H9 (cell line): ENCODE measurements at places on chromosomes 4 and X.

GRCh38 chr4:27245216-27245615 is 384.6 kb downstream of the STIM2 start:
- DNase-seq = no peak

GRCh38 chr4:138405934-138406567 is 163.9 kb upstream of the SLC7A11 start:
- DNase-seq = no peak

GRCh38 chrX:134026565-134027311 is 41.3 kb upstream of the GPC3 start:
- peak; percentile 61 for DNase-seq

GRCh38 chr4:6365545-6366086 is 96.0 kb downstream of the WFS1 start:
- DNase-seq = no peak

DNA sequence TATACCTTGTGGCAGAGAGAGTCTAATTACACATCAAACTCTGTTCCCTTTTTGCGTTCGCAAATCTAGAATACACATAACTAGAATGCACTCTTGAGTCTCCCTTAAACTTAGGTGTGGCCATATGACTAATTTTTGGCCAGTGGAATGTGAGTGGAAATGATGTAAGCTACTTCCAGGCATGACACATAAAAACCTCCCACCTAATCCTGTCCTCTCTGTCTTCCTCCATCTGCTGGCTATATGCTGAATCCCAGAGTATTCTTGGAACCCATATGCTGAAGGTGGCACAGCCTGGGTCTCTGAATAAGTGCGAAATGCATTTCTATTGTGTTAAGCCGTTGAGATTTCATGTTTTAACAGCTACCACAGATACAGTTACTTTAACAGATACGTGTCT is 269.9 kb upstream of the NRK start:
- DNase-seq = no peak

- no peak for DNase-seq
Measured at GRCh38 chrX:134144231-134144630, 92.8 kb upstream of the CCDC160 start.

DNA sequence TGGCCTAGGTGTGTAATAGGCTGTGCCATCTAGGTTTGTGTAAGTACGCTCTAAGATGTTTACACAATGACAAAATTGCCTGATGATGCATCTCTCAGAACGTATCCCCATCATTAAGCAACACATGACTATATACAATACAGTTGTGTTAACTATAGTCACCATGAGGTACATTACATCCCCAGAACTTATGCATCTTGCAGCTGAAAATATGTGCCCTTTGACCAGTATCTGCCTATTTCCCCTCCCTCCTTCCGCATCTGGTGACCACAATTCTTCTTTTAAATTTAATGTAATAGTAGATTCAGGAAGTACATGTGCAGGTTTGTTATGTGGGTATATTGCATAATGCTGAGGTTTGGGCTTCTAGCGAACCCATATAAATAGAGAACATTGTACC is 239.8 kb upstream of the IL1RAPL1 start:
- DNase-seq = no peak

DNA sequence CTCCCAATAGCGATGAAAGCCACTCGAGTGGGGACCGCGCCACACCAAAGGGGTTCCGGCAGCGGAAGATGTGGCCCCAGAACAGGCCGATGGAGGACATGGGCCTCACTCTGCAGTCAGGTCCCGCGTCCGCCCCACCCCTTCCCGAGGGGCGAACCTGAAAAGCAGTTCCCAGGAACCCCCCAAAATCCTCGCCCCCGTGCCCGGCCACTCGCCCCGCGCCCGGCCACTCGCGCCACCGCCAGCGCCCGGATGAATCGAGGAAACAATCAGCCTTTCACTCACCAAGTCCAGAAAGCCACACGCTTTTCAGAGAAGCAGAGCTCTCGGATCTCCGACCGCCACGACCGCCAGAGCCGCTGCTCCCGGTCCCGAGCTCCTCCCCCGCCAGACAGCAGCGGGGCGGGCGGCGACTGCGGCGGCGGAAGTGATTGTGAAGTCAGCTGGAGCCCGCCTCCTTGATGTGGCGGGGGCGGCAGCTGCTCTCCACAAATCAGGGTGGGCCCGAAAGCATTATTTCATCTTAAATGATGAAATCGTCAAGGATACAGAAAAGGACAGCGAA is at the start of gene PJA1:
Gene PJA1 (minus strand): TSS at position 367 of the 565 bp plus-strand sequence. CDS start 2,380 bp downstream, outside the sequence.
- DNase-seq = peak; percentile 62

DNA sequence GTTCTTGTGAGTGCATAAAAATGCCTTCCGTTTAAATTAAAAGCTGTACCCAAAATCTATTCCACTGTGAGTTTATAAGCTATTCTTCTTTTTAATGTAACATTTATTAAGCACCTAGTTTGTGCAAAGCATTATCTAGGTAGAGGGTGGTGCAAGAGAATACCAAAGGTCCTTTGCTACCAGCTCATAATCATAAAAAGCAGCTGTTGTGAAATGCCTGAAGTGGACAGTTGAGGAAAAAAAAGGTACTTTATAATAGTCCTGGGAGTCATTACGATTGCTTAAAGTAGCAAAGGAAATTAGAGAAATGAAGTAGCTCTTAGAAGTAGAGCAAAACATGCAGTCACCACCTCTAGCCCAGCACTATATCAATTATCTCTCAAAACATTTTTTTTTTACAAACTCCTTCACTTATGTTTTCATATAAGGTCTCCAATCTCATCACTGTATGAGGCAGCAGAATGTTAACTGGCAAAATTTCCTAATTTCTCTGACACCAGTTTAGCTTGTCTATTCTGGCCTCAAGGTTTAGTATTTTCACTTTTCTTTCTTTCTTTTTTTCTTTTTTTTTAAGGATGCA is 2.1 kb downstream of the MBNL3 start:
- DNase-seq = no peak

GRCh38 chr4:183798301-183799253 is 106.5 kb upstream of the STOX2 start:
- peak; percentile 35 for DNase-seq

GRCh38 chrX:1468250-1468772 is 15.6 kb upstream of the ASMTL start:
- DNase-seq = peak; percentile 25

DNA sequence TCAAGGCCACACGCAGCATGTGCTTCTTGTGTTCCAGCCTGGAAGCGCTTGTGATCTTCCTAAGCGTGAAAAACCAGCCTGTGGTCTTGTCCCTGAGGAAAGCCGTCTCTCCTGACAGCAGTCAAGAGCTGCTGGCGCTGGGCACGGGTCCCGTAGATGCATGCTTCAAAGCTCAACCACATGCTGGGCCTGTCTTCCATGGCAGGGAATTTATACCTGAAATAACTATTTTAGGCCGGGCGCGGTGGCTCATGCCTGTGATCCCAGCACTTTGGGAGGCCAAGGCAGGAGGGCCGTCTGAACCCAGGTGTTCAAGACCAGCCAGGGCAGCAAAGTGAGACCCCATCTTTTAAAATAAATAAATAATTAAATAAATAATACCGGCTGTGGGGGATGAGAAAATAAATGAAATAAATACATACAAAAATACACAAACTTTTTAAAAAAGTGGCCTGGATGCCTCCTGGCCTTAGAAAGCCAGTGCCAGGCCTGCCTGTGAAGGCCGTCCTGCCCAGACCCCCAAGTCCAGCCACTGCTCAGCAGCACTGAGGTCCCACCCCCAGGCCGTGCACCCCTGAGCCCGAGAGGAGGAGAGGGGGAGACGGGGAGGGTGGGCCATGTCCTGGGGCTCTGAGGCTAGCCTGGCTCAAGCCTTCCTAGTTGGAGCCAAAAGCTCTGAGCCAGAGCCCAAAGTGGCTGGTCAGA is 10.4 kb downstream of the LRPAP1 start:
- DNase-seq = no peak

GRCh38 chrX:118864063-118864635 is 40.5 kb downstream of the ZCCHC12 start:
- no peak for DNase-seq

DNA sequence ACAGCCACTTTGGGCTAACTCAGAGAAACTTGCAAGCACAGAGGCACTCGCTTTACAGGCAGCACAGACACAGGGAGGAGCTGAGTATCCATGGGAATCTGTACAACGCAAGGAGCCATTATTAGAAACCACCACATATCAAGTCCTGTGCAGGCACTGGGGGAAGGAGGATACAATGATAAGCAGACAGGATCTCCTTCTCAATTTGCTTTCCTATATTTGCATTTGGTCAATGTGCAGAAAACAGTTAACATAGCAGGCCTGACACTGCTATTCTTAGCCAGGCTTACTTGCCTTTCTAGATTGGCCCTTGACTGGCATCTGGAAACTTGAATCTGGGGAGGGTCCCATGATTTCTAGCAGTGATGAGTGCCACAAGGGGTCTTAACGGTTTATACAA is 65.8 kb downstream of the TEC start:
- no peak for DNase-seq

DNA sequence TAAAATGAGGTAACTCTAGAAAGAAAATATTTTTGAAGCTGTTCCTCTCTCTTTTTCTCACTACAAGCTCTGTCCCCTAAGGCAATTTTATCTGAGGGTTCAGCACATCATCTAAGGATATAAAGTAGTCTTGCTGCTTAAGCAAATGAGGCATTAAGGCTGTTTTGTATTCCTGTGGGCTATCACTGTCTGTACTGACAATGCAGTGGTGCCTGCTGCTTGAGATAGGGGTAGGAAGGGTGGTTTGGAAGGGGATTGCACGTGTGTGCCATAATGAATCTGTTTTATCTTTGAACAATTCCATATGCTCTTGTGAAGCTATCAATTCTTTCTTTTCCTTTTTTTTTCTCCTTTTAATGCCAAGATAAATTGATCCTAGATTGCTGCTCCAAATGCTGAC is 128.0 kb upstream of the ATOH1 start:
- DNase-seq = no peak

DNA sequence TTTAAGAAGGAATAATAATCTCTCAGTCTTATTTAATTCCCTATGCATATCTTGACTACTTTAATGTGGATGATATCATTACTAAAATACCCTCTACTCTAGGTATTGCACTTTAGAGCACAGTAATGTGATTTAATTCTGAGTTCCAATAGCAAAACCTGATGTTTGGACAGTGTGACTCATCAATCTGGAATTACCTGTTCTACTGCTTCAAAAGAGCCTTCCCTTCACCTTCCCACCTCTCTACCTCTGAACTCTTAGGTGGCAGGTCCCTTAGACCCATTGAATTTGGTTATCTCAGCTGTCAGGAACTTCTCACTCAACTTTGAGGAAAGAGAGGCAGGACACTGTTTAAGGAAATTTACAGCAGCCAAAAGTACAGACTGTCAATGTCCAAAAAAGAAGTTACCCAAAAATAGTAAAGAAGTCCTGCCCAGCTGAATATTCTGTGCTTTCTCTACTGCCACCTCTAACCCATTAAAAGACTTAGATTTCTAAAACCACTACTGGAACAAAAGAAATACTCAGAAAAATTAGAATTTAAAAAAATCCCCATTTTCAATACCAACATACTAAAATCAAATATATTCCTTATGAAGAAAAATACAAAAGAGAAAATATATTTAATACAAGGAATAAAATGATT is 123.1 kb upstream of the GPM6A start:
- DNase-seq = no peak

DNA sequence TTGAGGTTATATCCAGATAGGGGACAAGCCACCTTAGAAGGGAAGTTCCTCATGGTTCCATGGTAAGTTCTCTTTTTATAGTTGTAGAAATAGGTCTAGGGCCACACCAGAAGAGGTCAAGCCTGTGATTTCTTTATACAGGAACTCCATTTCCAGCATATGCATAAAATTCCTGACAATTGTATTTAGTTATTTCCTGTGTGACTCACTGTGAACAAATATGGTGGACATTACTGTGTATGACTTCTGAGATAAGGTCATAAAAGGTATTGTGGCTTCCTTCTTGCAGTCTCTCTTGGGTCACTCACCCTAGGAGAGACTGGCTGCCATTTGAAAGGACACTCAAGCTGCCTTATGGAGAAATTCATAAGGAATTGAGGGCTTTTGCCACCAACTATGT is 2.2 kb upstream of the C4orf36 start:
- no peak for DNase-seq

GRCh38 chrX:20973038-20973437 is 401.2 kb upstream of the CNKSR2 start:
- no peak for DNase-seq

- no peak for DNase-seq
Measured at GRCh38 chr4:86934147-86934770, 552 bp upstream of the AFF1 start.

DNA sequence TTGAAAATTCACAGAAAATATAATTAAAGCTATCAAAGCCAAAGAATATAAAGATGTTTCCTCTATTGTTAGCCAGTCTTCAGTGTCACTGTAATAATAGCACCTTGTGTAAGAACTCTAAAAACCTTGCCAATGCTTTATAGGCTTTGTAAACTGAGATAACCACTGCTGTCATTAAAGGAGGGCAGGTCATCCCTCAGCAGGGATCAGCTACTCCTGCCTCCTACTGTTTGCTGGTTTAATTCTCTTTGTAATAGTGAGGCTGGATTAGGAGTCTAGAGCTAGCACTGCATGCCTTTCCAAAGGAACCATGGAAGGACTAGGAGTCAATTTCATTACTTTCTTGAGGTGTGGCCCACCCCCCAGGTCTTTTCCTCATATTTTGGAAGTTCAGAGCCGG is 46.2 kb downstream of the FHIP1A start:
- no peak for DNase-seq

DNA sequence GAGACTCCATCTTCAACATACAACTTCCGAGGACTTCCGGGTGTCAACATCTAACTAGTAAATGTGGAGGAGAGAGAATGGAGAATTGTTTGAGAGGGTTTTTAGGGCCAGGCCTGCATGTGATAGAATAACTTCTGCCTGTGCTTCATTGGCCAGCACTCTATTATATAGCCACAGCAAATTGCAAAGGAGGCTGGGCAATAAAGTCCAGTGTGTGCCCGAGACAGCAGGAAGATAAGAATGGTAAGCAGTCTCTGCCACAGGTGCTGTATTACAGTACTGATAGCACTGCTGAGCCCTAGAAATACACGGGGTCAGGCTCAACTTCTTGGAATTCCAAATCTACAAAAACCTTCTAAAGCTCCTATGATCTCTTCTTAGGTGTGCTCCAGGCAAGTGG is 20.8 kb upstream of the LIMCH1 start:
- no peak for DNase-seq

DNA sequence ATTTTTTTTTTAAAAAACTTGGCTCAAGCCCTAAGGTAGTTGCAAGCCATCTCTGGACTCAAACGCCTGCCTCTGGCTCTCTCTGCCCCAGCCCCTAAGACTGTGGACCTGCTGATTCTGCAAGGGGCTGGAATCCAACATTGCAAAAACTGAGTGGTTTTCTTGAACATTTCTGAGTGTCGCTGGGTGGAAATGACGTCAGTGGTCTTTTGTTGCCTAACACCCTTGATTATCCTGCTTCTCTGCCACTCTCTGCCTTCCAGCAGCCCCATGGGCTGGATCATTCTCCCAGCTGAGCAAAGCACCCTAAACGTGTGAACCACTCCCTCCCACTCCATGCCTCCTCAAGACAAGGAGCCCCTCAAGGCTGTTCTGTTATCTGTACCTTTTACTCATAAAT is 16.6 kb downstream of the BST1 start:
- no peak for DNase-seq
